ENCODE measurements at places on chromosomes 3 and 15.
A peak's percentile ranks its signal among the peaks of the same experiment; 100 is the strongest.

GRCh38 chr3:78689378-78689777, 1078.4 kb downstream of the ROBO1 start:
- DNase-seq: no peak

DNA sequence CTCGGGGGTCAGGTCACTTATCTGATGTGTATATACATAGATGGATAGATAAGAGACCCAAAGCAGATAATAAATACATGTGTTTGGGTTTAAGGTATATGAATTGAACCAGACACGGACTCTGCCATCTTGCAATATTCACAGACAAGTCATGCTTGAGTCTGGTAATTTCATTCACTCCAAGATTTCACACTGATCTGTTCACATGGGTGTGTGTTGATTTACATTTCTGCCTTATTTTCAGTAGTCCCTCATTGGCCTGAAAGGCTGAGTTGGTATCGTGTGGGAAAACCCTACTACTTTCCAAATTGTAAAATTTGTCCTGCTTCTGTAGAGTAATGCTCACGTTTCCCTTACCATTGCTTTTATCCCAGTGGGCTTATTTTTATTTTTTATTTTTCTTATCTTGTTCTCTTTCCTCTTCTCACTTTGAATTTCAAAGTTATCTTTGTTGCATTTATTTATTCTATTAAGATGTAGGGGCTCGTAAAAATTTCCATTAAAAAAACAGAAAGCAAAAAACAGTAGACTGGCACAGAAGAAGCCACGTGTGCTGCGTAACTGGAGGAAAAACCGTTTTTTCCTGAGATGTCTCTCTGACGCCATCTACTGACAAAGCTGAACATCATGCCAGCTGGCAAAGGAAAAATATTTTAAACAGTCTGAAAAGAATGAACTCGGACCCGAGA, 10.8 kb upstream of the MFSD1 start:
- DNase-seq: peak; percentile 5

DNA sequence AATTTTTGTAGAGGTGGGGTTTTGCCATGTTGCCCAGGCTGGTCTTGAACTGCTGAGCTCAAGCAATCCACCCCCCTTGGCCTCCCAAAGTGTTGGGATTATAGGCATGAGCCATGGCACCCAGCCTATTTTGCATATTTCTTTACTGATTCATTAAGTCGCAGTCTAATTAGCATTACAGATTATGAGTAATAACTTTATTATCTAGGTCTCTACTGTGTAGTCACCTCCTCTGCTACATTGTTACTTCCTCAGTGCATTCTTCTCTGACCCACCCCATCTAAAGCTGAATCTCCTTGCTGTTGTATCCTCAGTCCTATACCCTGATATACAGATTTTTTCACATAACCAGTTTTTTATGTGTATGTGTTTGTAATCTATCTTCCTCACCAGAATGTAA, 61.7 kb downstream of the TFDP2 start:
- DNase-seq: no peak

- DNase-seq: no peak
These were observed 15.9 kb downstream of the LYSMD4 start for GRCh38 chr15:99717161-99718009.

DNA sequence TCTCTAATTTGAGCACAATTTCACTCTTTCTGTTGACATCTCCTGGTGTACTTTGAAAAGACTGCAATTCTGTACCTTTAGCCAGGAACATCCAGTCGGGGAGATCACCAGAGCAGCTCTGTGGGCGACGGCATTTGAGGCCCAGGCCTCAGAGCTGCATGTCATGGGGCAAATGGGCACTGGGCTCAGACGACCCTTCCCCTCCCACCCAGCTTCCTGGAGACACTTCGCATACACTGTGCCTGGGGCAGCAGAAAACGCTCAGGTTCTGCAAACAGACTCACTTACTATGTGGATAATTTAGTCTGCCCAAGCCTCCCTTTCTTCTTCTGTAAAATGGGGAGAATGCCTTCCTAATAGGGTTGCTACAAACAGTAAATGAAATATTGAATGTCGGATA, 96.9 kb downstream of the HMG20A start:
- no peak for DNase-seq

GRCh38 chr3:4514321-4514720, 21.2 kb downstream of the ITPR1 start:
- DNase-seq: no peak

GRCh38 chr3:3110749-3111361, 681 bp upstream of the IL5RA start:
- DNase-seq: no peak

DNA sequence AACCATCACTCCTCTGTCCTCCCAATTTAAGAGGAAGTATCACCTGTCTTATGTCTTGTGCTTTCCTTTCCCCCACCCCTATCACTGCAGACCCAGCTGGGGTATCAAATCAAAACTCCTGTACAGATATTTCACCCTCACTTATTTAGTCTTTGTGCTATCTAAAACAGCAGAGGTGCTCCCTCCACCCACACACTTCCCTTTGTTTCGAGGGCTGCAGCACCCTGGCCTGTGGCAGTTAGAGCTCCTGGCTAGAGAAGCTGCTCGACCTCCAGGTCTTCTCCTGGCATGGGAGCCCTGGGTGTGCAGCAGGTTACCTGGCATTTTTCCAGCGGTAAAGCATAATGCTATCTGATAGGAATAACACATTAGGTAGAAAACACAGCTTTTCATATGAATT, 181.4 kb upstream of the BCL6 start:
- DNase-seq: no peak

- peak; percentile 13 for DNase-seq
These were observed 129.8 kb downstream of the NSMCE3 start for GRCh38 chr15:29139540-29140459.

DNA sequence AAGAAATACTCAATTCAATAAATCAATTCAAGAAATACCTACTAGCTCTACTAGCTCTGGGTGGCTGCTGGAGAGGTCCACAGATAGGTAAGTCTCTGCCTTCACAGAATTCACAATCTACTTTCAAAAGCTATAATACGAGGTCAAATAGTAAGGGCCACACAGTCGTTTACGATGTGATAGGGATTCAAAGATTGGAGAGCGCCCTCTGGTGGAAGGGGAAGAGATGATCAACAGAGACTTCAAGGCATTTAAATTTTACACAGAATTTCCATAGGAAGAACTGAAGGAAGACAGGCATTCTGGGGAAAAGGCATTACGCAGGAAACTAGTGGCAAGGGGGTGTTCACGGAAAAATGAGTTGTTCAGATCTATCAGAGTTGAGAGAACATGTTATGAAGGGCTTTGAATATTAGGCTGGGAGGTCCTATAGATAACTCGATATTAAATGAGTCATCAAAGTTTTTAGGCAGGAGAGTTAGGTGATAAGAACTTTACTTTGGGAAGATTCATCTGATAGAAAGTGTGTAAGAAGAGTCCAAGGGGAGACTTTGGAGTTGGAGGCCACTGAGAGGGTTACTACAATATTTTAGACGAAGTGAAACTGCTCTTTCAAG, 128.8 kb downstream of the FRMD5 start:
- DNase-seq: no peak

- no peak for DNase-seq
These were observed 4.4 kb upstream of the ATOSA start for GRCh38 chr15:52683580-52683979.

GRCh38 chr15:70234256-70234905, 136.7 kb upstream of the TLE3 start:
- DNase-seq: no peak

GRCh38 chr3:4866866-4867265, 112.4 kb upstream of the BHLHE40 start:
- no peak for DNase-seq

DNA sequence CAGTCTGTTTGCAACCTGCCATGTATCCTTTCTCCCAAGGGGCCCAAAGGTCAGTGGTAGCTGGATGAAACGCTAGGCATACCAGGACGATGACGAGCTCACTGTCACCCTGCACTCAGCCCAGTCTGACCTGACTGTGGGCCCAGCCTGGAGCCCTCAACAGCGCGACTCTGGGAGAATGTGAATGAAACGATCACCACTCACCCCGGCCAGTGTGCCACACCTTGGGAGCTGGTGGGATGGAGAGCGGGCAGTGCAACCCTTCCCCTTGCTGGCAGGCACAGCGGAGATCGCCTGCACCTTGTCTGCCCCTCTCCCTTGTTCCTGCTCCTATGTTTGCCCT, 27.2 kb downstream of the SRPRB start:
- DNase-seq: no peak

DNA sequence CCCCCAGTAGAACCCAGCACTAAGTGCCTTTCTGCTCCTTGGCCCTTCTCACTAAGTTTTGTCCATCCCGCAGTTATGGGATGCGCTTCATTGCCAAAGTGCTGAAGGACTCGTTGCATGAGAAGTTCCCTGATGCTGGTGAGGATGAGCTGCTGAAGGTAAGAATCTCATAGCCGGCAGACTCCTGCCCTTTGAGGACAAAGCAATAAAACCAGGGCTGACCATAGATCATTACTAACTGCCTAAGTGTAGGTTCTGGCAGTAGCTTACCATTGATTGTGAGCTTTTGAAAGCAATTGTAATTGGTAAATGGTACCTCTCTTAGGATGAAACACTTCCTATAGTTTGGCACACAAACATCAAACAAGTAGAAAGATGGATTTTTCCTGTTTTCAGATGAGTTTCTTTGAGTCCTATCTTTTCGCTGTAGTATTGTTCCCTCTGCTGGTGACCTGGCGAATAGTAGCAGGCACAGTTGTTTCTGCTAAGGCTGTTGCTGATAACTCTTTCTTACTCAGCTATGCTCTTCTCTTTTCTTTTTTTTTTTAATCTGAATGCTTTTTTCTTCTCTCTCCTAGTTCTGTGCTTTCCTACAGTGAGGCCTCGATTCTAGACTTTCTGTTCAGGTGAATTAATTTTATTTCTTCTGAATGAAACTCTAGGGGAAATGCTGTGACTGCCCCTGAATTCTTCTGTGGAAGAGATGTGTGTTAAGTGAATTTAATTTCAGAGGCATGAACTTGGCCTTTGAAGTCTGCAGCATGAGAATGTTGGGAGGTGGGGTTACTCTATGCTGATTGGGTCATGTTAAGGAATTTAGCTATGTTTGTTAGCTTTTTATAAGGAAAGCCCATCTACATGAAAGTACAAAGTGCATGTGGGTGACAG, 47.4 kb upstream of the CRTC3 start:
- DNase-seq: no peak

DNA sequence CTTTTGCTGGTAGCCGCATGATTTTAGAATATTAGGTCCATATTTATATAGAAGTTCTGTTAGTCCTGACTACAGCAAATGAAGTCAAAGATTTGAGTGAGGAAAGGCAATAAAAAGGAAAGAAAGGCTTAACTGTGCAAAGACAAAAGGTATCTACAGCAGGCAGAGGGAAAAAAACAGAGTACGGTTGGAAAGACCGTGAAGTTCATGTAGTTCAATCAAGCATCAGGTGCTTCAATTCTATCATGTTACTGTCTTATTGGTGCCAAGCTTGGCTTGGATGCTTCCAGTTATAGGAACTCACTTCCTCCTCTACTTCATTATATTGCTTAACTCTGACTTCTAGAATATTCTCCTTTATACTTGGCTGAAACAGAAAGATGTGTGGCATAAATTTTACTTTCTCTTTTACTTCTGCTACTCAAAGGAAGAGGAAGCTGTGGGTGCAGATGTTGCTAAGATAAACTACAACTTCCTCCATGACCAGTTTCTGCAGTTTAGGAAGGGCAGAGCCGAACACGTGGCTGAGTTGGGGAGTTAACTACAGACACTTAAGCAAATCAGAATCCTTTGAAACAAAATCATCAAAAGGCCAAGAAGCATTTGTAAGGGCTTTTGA, 72.6 kb upstream of the ZBED2 start:
- peak; percentile 66 for DNase-seq

GRCh38 chr3:197700095-197700494, 36.6 kb downstream of the RUBCN start:
- no peak for DNase-seq

- DNase-seq: no peak
These were observed 148.3 kb upstream of the ARHGEF26 start for GRCh38 chr3:153972862-153973261.

DNA sequence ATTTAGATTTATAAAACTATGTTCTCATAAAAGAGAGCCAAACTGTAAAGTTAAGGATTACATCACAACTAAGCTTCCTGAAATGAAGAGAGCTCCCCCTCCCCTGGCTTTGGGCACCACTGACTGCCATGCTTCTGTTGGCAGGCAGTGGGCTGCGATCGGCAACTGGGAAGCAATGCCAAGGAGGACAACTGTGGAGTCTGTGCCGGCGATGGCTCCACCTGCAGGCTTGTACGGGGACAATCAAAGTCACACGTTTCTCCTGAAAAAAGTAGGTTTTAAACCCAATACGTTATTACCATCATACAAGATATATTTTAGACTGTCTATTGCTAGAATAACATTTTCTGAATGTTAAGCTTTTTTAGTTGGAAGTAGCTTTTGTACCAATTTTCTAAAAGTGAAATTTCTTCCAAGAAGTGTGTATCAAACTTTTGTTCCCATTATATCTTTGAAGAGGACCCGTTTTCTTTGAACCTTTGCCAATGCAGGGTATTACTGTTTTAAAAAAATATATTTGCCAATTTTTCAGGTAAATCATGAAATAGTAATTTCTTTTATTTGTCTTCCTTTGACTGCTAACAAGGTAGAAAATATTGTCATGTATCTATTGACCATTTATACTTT, 184.1 kb downstream of the ADAMTSL3 start:
- no peak for DNase-seq

GRCh38 chr15:92159906-92160841, 233.5 kb upstream of the ST8SIA2 start:
- DNase-seq: no peak

DNA sequence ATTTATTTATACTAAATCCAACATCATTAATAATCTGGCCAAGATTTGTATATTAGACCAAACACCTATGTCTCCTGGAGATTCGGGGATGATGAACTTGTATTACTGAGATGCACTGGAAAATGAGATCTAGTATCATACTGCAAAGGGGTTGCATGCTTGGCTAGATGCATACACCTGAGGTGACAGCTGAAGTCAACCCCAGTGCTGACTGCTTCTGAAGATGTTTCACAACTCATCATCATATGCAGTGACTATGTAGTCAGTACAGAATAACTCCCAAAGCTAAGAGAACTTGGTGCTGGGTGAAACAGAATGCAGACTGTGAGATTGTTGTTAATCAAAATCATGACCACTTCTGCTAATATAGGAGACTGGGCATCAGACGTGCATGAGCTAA, 1114.2 kb downstream of the NSUN3 start:
- no peak for DNase-seq

GRCh38 chr15:56693761-56694160, 39.5 kb downstream of the ZNF280D start:
- DNase-seq: no peak

- no peak for DNase-seq
These were observed 12.1 kb upstream of the POLG start for GRCh38 chr15:89346516-89347231.

GRCh38 chr15:60134609-60135008, 130.5 kb downstream of the FOXB1 start:
- no peak for DNase-seq

DNA sequence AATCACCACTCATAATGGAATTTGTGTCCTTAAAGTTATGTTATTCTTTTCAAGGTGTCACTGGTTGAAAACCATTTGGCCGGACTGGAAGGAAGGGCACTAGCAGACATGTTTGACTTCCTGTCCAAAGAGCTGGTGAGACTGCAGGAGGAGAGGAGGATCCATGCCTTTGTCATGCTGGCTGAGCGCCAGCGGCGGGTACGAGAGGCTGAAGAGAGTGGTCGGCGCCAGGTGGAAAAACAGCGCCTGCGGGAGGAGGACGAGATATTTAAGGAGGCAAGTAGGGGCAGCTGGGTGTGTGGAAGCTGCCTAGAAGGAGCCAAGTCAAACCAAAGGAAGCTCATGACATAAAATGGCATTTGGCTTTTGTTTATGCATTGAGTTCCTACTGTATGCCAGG, 38.0 kb upstream of the NR1I2 start:
- no peak for DNase-seq

- no peak for DNase-seq
These were observed 377.6 kb downstream of the PTPRG start for GRCh38 chr3:61938878-61939549.
